Ascending aorta (tissue), 2 donors: ENCODE measurements at places on chromosomes 3 and 15. TPM values are rescaled to one million over a fixed set of nuclear protein-coding genes. Genes with fewer than 3 reads are reported as not detected.

DNA sequence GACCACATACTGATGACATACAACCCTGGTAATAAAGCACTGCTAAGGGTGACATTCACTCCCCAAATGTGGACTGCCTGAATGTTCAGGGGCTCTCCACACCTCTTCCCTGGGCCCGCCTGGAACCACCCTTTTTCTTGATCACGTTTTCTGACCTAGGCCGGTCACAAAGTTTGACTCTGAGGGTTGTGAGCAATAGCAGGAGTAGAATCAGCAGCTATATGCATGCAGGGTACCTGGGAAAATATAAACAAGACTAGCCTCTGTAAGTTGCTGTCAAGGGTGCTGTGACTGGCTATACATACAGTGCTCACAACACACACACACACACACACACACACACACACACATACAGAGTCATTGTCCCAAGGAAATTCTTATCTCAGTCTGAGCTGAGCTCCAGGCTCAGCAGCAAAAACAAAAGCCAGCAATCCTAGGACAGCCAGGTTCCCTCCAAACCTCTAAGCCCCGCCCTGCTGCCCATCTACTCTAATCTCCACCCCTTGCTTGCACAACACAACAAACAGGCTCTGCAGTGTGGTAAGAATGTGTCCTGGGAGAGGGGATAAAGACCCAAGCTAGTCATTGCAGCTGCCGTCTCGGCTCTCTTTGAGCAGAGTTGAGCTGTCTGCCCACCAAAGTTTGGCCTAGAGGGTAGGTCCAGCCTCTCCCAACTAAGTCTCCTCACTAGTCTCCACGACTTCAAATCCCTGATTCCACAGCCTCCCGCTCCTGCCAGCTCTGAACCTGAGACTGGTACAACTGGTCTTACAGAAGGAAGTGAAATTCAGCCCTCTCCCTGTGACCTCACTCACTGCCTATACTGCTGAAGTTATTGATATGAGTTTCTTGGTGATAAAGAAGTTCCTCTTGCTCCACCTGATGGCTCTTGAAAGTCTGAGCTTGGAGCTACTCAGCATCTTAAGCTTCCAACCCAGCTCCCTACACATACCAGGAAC, 2.2 kb downstream of the BMF start:
- H3K27me3 ChIP-seq = no peaks in the 10 kb centered on the region
- H3K36me3 ChIP-seq = no peaks in the 10 kb centered on the region
- DNase-seq = peak; percentile 58
- no peak overlapping the region for H3K4me3 ChIP-seq

GOLGA8A gene
- 35.0 TPM for total RNA-seq

GOLGA8G gene
- total RNA-seq = not detected

CRYGS gene
- not detected for total RNA-seq

ALG1L2 gene
- total RNA-seq = not detected

- H3K4me3 ChIP-seq = no peak overlapping the region
- DNase-seq = no peak
- peaks cover 40% of the 10 kb centered on the region for H3K36me3 ChIP-seq
- H3K27me3 ChIP-seq = no peaks in the 10 kb centered on the region
These were observed 49.1 kb downstream of the RUBCN start for GRCh38 chr3:197687570-197687969.

GRCh38 chr15:81895723-81896122, 150.1 kb downstream of the MEX3B start:
- DNase-seq = no peak
- no peaks in the 10 kb centered on the region for H3K4me1 ChIP-seq
- no peaks in the 10 kb centered on the region for H3K36me3 ChIP-seq
- no peak overlapping the region for H3K4me3 ChIP-seq
- H3K27ac ChIP-seq = no peak overlapping the region
- H3K27me3 ChIP-seq = no peaks in the 10 kb centered on the region

LTK gene
- not detected for total RNA-seq

KLF15 gene
- 74.0 TPM for total RNA-seq

PRTG gene
- 0.21 TPM for total RNA-seq

TMPRSS7 gene
- total RNA-seq = not detected

DNA sequence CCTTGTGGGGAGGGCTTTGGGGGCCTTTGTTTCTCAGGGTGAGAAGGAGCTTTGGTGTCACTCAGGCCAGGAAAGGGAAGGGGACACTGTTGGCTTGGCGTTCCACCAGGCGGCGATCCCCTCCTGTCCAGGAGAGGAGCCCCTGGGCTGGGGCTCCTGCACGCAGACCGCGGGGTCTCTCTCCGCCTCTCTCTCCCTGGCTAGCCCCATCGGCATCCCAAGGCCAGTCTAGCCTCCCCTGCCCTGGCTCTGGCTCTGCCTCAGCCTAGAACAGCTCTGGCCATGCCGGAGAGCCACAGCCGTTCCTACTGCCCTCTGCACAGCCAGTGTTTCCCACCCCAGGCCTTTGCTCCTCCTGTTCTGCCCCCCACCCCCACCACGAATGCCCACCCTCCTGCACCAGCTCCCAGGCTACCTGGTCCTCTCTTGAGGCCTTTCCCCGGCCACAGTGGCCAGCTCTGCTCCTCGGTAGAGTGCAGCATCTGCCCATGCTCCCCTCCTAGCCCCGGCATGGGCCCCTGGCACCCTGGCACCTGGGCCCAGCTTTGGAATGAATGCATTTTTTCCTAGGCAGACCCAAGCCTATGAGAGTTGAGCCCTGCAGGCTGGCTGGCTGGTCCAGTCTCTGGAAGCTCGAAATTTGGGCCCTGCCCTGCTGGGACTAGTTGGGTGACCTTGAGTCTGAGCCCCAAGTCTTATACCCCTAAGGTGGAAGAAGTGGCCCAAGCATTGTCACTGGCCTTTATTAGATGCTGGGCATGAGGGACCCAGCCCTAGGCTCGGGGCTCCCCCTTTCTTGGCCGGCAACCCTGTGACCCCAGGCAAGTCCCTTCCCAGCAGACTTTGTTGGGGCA, 2.4 kb downstream of the PLXNA1 start:
- no peak overlapping the region for H3K4me3 ChIP-seq
- no peak for DNase-seq
- no peaks in the 10 kb centered on the region for H3K27me3 ChIP-seq
- peaks cover 18% of the 10 kb centered on the region for H3K36me3 ChIP-seq
- H3K4me1 ChIP-seq = peaks cover 46% of the 10 kb centered on the region

- DNase-seq = no peak
- H3K36me3 ChIP-seq = peaks cover 5% of the 10 kb centered on the region
- H3K27me3 ChIP-seq = no peaks in the 10 kb centered on the region
These were observed 3.0 kb downstream of the DZIP1L start for GRCh38 chr3:138112362-138112761.

- no peaks in the 10 kb centered on the region for H3K36me3 ChIP-seq
- H3K27ac ChIP-seq = no peak overlapping the region
- H3K4me3 ChIP-seq = no peak overlapping the region
- H3K4me1 ChIP-seq = no peaks in the 10 kb centered on the region
- H3K27me3 ChIP-seq = no peaks in the 10 kb centered on the region
These were observed 225.1 kb upstream of the CNTN3 start for GRCh38 chr3:74839566-74839965.

DNA sequence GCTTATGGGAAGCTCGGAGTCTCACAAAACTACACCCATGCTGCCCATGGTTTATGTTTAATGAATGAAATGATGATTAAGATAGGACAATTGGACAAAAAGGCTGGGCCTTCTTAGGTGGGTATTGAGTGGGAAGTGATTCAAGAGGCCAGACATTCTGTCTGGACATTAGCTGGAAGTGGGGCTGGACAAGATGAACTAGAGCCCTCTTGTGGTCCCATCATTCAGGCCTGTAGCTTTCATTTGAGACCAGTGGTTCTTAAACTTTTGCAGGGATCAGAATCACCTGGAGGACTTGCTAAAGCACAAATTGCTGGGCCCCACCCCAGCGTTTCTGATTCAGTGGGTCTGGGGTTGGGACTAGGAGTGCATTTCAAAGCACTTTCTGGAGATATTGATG, 290.4 kb upstream of the CTDSPL start:
- no peak for DNase-seq
- H3K27me3 ChIP-seq = no peaks in the 10 kb centered on the region
- H3K27ac ChIP-seq = no peak overlapping the region
- no peak overlapping the region for H3K4me3 ChIP-seq
- H3K36me3 ChIP-seq = no peaks in the 10 kb centered on the region

DNA sequence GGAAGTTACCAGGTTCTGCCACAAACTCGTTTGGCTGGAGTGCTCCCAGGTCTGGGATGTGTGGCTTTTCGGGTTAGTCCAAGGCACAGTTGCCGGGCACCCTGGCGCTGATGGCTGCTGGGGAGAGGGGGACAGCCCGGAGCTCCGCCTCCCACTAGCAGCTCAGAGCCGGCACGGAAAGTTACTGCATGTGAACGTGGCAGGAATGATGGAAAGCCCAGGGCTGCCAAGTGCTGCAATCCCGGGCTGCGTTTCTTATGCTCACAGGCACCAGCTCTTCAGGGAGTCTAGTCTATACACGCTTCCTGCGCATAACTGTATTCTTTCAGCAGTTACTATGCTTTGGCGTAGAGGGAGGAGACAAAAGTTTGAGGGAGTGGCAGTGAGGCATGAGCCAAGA, 141.8 kb upstream of the ICE2 start:
- H3K4me3 ChIP-seq = peak overlapping the region; percentile 32
- peak; percentile 22 for DNase-seq
- H3K27me3 ChIP-seq = no peaks in the 10 kb centered on the region
- H3K36me3 ChIP-seq = no peaks in the 10 kb centered on the region

DNA sequence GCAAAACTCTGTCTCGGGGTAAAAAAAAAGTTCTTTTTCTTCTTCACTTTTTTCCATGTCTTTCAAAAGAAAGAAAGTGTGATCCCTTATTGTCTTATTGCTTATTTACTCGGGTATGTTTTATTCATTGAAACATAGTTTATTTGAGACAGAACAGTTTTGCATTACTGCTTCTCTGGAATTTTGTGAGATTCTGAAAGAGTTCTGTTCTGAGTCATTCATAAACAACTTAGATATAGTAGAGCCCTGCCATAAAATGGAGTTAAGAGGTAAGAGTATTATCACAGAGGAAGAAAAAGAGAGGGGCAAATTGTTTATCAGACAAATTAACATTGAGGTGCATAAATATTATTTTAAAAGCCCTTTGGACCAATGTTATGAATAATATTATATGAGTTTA, 522.2 kb downstream of the ROBO2 start:
- DNase-seq = no peak
- H3K27ac ChIP-seq = no peak overlapping the region
- H3K27me3 ChIP-seq = no peaks in the 10 kb centered on the region
- no peaks in the 10 kb centered on the region for H3K4me1 ChIP-seq

- H3K36me3 ChIP-seq = peaks cover 37% of the 10 kb centered on the region
- peak; percentile 74 for DNase-seq
- H3K4me3 ChIP-seq = peak overlapping the region; percentile 74
- H3K27ac ChIP-seq = peak overlapping the region; percentile 97
- no peaks in the 10 kb centered on the region for H3K27me3 ChIP-seq
These were observed 603 bp downstream of the EIF1B start for GRCh38 chr3:40309925-40310695.

- no peak overlapping the region for H3K4me3 ChIP-seq
- H3K36me3 ChIP-seq = no peaks in the 10 kb centered on the region
- no peaks in the 10 kb centered on the region for H3K27me3 ChIP-seq
- DNase-seq = no peak
These were observed 411.5 kb downstream of the GABRG3 start for GRCh38 chr15:27382361-27383025.

DNA sequence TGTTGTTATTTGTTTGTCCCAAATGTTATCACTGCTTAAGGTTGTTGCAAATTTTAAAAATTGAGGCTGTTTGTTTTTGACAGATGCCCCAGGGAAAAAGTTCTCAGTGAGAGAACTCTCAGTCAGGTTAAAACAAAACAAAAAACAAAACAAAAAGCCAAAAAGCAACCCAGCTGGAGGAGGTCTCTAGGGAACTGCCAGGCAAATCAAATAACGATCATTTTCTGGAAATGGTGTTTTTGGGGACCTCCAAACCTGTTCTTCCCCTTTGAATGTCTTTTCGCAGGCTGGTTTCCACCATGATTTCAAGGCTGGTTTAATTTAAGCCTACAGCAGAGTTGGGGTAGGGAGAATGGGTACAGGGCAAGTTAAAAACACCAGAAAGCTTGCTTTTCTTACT, 27.2 kb downstream of the SPINK8 start:
- no peak overlapping the region for H3K4me3 ChIP-seq
- no peaks in the 10 kb centered on the region for H3K36me3 ChIP-seq
- H3K4me1 ChIP-seq = peaks cover 4% of the 10 kb centered on the region
- DNase-seq = no peak
- no peaks in the 10 kb centered on the region for H3K27me3 ChIP-seq

- no peak overlapping the region for H3K4me3 ChIP-seq
- no peaks in the 10 kb centered on the region for H3K36me3 ChIP-seq
- H3K27me3 ChIP-seq = no peaks in the 10 kb centered on the region
- H3K27ac ChIP-seq = no peak overlapping the region
These were observed 192.7 kb upstream of the FEZF2 start for GRCh38 chr3:62566022-62566557.

- no peaks in the 10 kb centered on the region for H3K27me3 ChIP-seq
- no peaks in the 10 kb centered on the region for H3K36me3 ChIP-seq
- H3K4me1 ChIP-seq = no peaks in the 10 kb centered on the region
- H3K4me3 ChIP-seq = no peak overlapping the region
- H3K27ac ChIP-seq = no peak overlapping the region
- no peak for DNase-seq
These were observed 18.9 kb downstream of the SCN5A start for GRCh38 chr3:38630606-38631005.

DNA sequence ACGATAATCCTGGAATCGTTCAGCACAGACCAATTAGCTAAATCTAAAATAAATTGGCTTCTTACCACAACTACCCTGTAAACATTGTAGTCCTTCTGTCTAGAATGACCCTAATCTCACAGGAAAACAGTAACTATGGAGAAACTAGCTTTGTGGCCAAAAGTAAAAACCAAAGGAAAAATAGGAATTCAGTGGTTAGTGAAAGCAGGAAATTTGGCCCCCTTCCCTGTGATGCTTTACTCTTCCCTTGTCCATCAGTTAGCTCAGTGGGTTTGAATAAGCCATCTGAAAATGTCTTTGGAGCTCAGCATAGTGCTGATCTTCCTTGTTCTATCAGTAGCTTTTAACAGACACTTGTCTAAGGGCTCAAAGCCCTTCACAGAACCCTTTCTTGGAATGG, 1.6 kb downstream of the NMD3 start:
- H3K4me1 ChIP-seq = no peaks in the 10 kb centered on the region
- H3K36me3 ChIP-seq = peaks cover 18% of the 10 kb centered on the region
- no peaks in the 10 kb centered on the region for H3K27me3 ChIP-seq

GRCh38 chr3:194727435-194728128, 41.9 kb downstream of the FAM43A start:
- no peaks in the 10 kb centered on the region for H3K36me3 ChIP-seq
- H3K27me3 ChIP-seq = no peaks in the 10 kb centered on the region
- no peak for DNase-seq

SLC6A1 gene
- 6.3 TPM for total RNA-seq

RMDN3 gene
- total RNA-seq = 6.0 TPM

SNX22 gene
- total RNA-seq = 0.53 TPM

GRCh38 chr15:49031804-49032203, 14.4 kb downstream of the SECISBP2L start:
- DNase-seq = no peak
- H3K27ac ChIP-seq = no peak overlapping the region
- no peaks in the 10 kb centered on the region for H3K27me3 ChIP-seq
- H3K4me1 ChIP-seq = no peaks in the 10 kb centered on the region
